ENCODE measurements at places on chromosomes 2 and 18. TPM values are rescaled to one million over a fixed set of nuclear protein-coding genes. Genes with fewer than 3 reads are reported as not detected.

Gene PLCL1
- 0.69 TPM for total RNA-seq

Gene CDH7
- total RNA-seq: not detected

Gene TWIST2
- not detected for total RNA-seq

DNA sequence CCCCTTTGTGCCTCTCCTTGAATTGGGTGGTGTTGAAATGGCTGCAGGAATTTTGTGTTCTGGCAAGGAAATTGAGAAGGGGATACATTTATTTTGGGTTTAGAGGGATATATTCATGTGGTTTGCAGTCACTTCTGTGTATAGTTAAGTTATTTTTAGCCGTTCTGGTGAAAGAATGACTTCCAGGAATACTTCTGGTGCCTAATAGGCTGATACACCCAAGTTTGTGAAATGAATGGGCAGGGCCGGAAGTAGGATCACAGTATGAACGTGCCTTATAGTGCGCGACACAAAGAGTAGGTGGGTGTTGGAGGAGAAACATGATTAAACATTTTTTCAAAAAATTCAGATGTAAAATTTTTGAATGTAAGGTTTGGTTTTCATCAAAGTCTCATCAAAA is 168.6 kb upstream of the ATP5MC3 start:
- no peaks in the 10 kb centered on the region for H3K4me1 ChIP-seq
- no peaks in the 10 kb centered on the region for H3K36me3 ChIP-seq
- no peak for DNase-seq
- peaks cover 20% of the 10 kb centered on the region for H3K27me3 ChIP-seq

- peaks cover 21% of the 10 kb centered on the region for H3K4me1 ChIP-seq
- no peak for DNase-seq
- H3K36me3 ChIP-seq: peaks cover 49% of the 10 kb centered on the region
- H3K27ac ChIP-seq: peak overlapping the region; percentile 38
Observed at GRCh38 chr18:2910751-2911425, 64.1 kb downstream of the EMILIN2 start.

GRCh38 chr2:210539578-210540416 is 16.6 kb upstream of the CPS1 start:
- H3K27me3 ChIP-seq: peaks cover 2% of the 10 kb centered on the region
- H3K27ac ChIP-seq: no peak overlapping the region
- no peaks in the 10 kb centered on the region for H3K36me3 ChIP-seq
- no peak overlapping the region for H3K4me3 ChIP-seq

DNA sequence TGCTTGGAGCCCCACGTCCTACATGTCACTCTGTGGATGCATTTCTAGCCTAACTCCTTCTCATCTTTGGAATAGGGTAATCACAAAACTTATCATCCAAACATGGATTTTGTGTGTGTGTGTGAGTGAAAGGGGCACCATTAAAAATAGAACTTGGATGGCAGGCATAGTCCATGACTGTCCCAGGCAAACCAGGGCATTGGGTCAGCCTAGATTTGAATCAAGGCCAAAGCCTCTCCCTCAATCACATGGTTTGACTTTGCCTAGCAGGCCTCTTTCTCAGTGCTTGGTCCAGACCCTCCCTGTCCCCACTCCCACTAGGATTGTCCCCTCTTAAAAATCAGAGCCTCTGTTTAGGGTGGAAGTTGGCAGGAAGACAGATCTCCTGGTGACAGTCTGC is 67.4 kb upstream of the BCL2L11 start:
- peaks cover 13% of the 10 kb centered on the region for H3K27me3 ChIP-seq
- no peak for DNase-seq
- peaks cover 53% of the 10 kb centered on the region for H3K4me1 ChIP-seq
- H3K36me3 ChIP-seq: no peaks in the 10 kb centered on the region

GRCh38 chr18:43588838-43589237 is 311.5 kb upstream of the SYT4 start:
- no peak for DNase-seq
- no peak overlapping the region for H3K27ac ChIP-seq
- H3K4me1 ChIP-seq: no peaks in the 10 kb centered on the region
- no peak overlapping the region for H3K4me3 ChIP-seq
- H3K36me3 ChIP-seq: no peaks in the 10 kb centered on the region
- H3K27me3 ChIP-seq: no peaks in the 10 kb centered on the region

- H3K4me1 ChIP-seq: peaks cover 10% of the 10 kb centered on the region
- no peak overlapping the region for H3K4me3 ChIP-seq
- peak; percentile 13 for DNase-seq
- H3K27me3 ChIP-seq: no peaks in the 10 kb centered on the region
- no peak overlapping the region for H3K27ac ChIP-seq
- no peaks in the 10 kb centered on the region for H3K36me3 ChIP-seq
Observed at GRCh38 chr18:78643004-78643403, 336.6 kb upstream of the SALL3 start.

DNA sequence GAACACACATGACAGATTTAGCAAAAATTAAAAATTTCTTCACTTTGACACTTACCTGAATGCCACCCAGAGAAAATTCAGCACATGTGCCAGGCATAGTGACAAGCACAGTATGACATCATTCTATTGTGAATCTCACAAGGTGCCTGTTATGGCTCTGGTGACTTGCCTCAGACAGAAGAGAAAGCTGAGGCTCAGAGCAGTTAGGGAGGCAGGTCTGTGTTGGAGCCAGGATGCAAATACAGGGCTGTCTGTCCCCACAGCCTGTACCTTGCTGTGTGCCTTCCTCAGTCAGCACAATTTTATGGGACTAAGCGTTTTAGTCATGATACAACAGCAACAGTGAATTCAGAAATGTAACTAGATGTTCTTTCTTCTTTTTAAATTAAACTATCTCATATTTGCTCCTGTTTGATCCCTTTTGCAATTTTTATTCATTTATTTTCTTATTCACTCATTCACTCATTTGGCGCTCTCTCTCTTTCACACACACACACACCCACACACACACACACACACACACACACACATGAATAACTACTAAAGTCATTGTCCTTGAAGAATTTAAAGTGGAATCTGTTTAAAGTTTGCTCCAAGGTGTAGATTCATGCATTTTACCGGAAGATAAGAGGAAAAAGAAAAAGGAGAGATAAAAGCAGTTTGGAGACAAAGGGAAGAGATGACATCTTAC is 37.9 kb upstream of the CTAGE1 start:
- no peak for DNase-seq
- no peaks in the 10 kb centered on the region for H3K36me3 ChIP-seq
- no peak overlapping the region for H3K27ac ChIP-seq

Data from activated CD8-positive, alpha-beta T cell treated with anti-CD3 and anti-CD28 coated beads for 36 hours (primary cell).